Kidney tubule cell (primary cell): ENCODE measurements at places on chromosomes 7 and 10.

- no peak for DNase-seq
Observed at GRCh38 chr10:36362257-36362656, 720.2 kb upstream of the FZD8 start.

- DNase-seq = peak; percentile 47
Observed at GRCh38 chr7:7761340-7761973, 43.0 kb upstream of the RPA3 start.

DNA sequence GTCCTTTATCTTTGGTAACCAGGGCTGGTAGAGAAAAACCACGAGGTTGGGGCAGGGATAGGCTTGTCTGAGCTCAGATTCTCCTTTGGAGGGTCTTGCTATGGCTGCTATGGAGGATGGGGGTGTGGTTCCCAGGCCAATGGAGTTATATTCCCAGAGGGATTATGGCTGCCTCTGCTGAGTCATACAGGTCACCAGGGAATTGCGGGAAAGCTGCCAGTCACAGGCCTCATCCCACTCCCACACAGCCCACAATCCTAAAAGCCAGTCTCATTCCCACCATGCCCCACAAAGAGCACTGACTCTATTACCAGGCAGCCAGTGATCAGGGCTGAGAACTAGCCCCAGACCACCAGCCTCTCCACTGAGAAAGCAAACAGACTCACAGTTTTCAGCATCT lies 316.6 kb upstream of the TMEM229A start:
- no peak for DNase-seq

DNA sequence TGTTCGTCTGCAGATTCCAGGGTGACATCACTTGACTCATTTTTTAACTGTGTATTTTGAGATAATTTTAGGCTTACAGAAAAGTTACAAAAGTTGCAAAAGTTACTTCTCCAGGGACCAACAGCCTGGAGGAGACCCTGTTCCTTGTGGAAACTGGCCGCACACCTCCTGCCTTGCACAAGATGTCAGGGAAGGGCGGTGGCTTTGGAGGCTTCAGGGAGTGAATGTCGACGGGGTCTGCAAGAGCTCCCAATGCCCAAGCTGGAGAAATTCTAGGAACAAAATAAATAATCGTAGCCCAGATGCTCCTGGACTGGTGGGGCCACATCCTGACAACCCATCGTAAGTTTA lies 62.2 kb upstream of the FAM20C start:
- no peak for DNase-seq

DNA sequence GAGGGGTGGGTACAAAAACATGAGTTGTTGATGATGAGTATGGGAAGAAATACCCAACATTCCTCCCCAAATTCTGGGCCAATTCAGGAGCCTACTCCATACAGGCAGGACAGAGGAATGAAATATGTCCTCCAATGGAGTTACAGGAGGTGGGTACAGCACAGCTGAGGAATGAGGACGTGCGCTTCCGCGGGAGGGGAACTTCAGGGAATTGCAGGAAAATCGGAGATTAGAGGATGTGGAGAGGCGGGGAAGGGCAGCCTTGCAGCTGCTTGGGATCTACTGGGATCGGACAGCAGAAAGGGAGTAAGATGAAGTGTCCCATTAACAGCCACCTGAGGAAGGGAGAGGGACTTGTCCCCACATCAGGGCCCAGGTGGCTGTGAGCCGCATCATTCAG lies 50.2 kb downstream of the PDIA4 start:
- no peak for DNase-seq

- no peak for DNase-seq
Observed at GRCh38 chr7:84425702-84426259, 231.2 kb upstream of the SEMA3A start.
